ENCODE measurements at places on chromosomes 4 and X.

- no peak for DNase-seq
These were observed 67.9 kb upstream of the NRK start for GRCh38 chrX:105754286-105754964.

DNA sequence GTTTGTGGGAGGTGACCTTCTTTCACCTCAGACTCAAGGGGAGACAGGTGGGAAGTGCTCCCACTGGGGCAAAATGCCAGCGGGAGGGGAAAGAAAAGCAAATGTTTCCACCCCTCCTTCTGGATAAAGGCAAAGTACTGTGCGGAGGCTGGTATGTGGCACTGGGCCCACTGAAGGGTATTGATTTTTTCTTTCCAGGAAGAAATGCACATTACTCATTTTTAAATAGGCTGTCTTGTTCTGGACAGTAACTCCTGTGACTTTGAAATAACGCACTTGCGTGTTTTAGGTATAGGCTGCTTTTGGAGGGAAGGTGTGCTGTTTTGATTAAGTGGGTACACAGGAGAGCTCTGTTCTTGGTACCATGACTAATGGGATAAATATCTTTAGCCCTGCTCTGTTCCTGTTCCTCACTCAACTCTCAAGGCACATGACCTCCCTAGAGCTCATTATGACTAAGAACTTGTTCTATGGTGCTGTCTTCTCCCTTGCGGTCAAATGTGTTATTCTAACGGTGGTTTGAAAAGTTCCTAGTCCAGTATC lies 40.7 kb upstream of the MBTPS2 start:
- no peak for DNase-seq

DNA sequence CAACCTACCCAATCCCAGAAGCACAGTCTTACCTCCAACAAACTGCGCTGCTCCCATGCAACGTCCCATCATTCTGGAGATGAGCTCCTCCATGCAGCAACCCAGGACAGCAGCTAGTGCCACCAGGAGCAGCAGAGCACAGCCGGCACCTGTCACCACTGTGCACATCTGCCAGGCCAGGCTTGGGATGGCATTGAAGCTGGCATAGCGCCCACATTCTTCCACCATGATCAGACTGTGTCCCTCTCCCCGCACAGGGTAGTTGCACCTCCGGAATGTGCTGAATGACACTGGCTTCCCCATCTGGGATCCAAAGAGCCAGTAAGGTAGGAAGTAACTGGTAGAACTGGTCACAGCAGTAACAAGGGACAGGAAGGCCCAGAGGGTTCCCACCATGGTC lies 8.8 kb downstream of the LHFPL1 start:
- DNase-seq, result no peak

GRCh38 chr4:71498625-71499024 lies 159.8 kb downstream of the SLC4A4 start:
- no peak for DNase-seq

DNA sequence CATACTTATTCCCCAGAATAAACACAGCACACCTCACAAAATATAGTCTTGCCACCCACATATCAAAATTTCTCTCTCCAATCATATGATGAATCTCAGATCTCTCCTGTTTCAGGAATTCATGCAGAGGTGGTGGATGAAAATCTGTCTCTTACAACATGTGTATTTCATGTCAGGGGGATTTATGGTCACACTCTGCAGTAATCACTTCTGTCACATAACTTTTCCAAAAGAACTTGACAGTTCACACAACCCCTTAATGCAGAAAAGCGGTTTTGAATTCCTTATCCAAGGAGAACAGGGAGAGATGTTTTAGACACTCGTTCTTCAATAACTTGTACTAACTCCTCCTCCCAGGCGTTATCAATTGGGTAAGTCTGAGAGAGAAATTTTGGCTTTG lies 180.5 kb upstream of the ETNPPL start:
- DNase-seq, result no peak

- DNase-seq, result no peak
These were observed 111.2 kb upstream of the GRIA3 start for GRCh38 chrX:123072686-123073385.

DNA sequence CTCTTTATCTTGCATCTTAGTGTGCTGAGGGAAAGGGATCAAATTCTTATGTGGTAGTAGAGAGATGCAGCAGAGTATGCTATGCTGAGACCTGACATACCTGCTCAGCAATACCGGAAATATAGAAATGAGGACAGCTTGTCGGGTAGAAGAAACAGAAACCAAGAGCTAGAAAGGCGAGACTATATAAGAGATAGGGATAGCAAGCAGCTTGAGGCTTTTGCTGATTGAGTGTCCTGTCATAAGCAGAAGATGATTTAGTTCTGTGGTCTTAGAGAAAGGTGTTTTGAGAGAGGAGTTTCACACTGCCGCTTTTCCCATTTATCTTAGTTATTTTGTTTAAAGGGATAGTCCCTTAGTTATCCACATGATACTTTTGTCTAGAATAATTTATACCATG lies 31.7 kb downstream of the USP9X start:
- no peak for DNase-seq

GRCh38 chr4:92600638-92601037 lies 296.9 kb downstream of the GRID2 start:
- no peak for DNase-seq

DNA sequence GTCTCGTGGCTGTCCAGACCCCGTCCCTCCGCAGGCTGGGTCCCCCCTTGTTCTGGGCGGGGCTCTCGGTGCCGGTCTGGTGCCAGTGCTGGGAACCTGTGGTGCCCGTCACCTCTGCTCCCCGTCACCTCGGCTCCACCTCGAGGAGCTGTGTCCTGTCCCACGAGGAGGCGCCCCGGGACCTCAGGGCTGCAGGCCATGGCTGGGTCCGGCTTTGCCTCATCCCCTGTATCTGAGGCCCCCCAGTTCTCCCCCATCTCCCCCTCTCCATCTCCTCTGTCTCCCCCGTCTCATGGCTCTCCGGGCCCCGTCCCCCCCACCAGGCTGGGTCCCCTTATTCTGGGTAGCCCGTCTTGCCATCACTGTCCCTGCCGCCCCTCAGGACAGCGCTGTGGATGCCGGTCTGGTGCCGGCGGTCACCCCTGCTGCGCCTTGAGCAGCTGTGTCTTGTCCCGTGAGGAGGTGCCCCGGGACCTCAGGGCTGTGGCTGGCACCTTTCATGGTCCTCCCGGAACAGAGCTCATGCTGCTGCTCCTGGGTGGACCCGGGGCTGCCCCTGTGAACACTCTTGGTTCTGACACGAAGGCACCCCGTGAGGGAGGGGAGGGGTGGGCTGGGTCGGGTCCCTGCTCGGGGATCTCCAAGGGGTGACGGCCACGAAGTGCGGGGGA lies 13.4 kb upstream of the GTPBP6 start:
- no peak for DNase-seq

DNA sequence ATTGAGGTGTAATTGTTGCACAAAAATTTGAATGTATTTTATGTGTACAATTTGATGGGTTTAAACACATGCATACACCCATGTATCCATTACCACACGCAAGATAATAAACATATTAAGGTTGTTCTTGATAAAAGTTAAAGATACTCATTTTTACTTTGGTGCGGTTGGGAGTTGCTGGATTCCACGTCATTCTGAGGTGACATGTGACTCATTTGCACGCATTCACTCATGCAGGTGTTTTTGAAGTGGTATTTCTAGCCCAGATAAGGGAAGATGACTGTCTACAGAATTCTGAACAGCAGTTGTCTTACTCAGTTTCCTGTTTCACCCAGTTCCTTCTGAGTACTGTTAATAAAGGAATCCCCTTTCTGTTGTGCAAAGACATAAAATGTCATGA lies 142.0 kb downstream of the RTL3 start:
- DNase-seq, result no peak

- DNase-seq, result peak; percentile 8
These were observed 21.8 kb downstream of the SPANXC start for GRCh38 chrX:141220342-141221008.

DNA sequence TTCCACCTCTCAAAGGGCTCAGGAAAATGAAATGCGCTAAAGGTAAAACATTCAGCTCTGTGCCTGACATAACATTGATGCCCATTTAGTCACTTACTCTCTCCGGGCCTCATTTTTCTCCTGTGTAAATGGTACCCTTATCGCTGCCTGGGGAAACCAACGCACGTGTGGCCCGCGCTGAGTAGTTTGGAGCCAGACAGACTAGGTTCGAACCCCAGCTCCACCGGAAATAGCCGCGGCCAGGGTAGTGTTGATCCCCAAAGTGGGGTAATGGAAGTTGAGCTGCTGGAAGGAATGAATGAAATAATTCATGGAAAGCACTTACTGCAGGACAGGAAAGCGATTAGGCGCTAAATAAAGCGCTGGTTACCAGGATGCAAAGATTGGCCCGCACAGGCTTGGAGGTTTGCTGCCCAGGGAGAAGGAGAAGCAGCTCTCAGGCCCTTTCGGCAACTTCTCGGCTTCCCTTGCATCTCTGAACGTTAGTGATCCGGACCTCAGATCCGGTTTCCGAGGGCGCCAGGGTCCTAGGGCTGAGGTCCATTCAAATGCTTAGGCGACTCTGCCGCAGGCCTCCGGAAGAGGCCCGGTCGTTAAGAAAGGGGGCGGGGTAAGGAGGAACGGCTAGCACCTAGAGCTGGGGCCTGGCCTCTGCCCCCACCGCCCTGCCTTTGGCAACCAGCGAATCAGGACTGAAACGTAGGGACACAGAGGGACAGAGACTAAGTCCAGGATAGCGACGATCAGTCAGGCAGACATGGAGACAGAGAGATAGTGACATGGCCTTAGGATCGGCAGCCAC lies 13.3 kb downstream of the NKX3-2 start:
- DNase-seq, result no peak

DNA sequence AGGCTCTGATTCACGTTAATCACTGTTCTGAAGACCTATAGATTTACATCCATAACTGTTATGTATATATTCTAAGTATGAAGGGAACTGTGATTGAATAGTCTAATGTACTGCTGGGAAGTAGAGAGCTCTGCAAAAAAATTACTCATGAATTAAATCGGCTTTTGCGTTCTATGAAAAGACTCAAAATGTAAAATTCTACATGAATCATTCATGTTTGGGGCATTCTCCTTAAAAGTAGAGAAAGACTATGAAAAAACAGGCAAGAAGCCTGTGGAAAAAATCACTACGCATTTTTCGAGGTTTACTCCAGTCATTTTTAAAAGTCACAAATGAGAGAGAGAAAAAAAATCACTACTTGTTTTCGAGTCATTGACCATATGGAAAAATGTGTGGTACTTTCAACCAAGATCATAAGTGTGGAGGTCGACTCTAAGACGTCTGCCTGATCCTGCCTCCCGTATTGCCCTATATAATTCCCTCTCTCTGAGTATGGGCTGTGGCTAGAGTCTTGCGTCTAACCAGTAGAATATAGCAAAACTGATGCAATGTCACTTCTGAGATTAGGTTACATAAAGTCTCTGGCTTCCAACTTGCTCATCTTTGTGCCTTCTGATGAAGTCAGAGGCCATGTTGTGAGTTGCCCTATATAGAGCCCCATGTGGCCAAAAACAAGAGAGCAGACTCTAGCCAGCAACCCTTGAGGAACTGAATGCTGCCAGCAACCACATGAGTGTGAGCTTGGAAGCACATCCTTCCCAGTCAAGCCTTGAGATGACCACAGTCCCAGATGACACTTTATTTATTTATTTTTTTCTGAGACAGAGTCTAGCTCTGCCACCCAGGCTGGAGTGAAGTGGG lies 32.1 kb upstream of the VEGFD start:
- no peak for DNase-seq

- DNase-seq, result no peak
These were observed 31.8 kb downstream of the PLAC1 start for GRCh38 chrX:134626434-134626833.

- no peak for DNase-seq
These were observed 152.6 kb downstream of the CRLF2 start for GRCh38 chrX:1059576-1060561.

DNA sequence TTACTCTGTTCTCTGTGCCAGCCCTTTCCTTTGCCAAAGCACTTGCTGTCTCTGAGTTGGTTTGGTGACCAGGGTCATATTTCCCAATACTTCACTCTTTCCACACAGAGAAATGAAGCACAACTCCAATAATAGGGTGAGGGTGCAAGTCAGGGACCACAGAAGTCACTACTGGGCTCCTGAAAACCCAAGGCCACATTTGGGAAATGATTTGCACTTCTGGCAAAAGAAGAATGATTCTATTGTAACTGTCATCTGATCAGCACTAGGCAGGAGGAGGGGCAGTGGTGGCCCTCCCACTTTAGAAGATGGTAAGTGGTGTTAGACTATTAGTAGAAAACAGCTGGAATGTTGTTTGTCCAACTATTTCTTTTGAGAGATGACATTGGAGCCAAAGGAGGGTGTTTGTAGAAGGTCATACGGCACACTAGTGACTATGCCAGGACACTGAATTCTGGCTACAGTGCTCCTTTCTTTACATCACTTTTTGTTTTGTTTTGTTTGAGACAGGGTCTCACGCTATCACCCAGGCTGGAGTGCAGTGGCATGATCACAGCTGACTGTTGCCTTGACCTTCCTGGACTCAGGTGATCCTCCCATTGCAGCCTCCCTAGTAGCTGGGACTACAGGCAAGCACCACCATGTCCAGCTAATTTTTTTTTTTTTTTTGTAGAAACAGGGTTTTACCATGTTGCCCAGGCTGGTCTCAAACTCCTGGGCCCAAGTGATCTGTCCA lies 10.8 kb upstream of the HADH start:
- DNase-seq, result no peak

GRCh38 chrX:129663171-129663570 lies 8.4 kb upstream of the APLN start:
- DNase-seq, result no peak

- no peak for DNase-seq
These were observed 62.3 kb downstream of the FAM193A start for GRCh38 chr4:2598511-2599303.

DNA sequence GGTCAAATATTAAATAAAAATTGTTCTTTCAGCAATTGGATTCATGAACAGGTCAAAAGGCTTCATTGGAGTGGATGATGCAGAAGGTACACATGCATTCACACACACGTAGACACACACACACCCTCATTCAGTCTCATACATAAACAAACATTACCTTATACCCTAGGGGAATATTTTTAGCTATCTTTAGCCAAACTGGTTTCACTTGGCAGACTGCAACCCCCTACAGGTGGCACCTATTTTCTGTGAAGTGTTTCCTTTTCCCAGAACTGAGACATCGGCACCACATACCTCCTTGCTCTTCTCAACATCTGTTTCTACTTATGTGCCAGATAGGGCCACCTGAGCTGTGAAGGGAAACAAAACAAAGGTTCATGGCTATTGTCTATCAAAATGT lies 18.5 kb upstream of the KDR start:
- no peak for DNase-seq

- DNase-seq, result no peak
These were observed 21.8 kb upstream of the CSF2RA start for GRCh38 chrX:1246816-1247215.

- DNase-seq, result no peak
These were observed 197.5 kb downstream of the VEGFC start for GRCh38 chr4:176595257-176595656.

Data from AG09309 (cell line).